ENCODE measurements at places on chromosomes 7 and 10.

DNA sequence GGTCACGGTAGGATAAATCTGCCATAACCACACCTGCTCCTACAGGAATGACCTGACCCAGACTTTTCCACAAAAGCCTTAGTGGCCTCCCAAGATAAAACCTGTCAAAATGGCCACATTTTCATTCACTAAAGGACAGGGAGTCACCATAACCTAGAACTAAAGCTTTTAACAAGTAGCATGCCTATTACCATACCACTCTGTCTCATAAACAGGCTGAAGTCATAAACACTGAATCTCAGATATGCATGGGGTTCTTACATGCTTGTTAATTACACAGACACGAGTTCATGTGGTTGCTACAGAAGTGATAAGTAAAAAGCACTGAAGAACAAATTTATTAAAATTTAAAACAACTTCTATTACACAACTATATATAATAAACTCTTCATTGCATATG, 56.0 kb downstream of the HIPK2 start:
- DNase-seq: no peak

DNA sequence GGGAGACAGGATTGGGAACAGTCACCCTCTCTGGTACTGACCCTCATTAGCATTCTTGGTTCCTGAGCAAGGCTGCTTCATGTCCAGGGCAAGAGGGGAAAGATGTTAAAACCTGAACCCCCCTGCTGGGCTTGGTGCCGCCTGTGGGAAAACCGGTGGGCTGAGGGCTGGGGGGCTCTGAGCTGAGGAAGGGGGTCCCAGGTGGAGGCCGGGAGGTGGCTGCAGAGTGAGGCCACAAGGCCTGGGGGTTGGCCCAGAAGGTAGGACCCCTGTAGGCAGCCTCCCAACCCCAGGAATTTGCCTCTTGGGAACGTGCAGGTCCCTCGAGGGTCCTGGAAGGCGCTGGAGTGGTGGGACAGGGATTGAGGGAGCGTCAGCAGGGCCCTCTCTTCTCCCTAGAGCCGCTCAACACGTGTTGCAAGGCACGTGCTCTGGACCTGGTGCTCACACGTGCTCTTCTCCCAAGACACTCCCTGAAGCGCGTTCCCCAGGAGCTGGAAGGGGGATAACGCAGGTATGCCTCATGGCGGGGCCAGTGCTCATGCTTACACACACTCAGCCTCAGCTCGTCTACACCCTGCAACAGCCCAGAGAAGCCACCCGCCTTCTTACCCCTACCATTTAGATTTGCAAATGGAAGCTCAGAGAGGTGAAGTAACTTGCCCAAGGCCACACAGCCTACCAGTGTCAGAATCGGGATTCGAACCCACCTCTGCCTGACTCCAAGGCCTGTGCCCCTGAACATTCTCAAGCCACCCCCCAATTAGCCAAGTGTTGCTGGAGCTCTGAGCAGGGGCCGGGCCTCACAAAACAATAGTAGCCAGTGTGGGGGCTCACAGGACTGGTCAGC, 64.4 kb downstream of the LHPP start:
- DNase-seq: no peak

GRCh38 chr10:122648599-122649428, 50.8 kb downstream of the C10orf120 start:
- DNase-seq: peak; percentile 70

GRCh38 chr7:46549892-46550639, 629.0 kb upstream of the IGFBP3 start:
- DNase-seq: no peak

- DNase-seq: no peak
Measured at GRCh38 chr7:711093-711921, 15.2 kb upstream of the DNAAF5 start.

DNA sequence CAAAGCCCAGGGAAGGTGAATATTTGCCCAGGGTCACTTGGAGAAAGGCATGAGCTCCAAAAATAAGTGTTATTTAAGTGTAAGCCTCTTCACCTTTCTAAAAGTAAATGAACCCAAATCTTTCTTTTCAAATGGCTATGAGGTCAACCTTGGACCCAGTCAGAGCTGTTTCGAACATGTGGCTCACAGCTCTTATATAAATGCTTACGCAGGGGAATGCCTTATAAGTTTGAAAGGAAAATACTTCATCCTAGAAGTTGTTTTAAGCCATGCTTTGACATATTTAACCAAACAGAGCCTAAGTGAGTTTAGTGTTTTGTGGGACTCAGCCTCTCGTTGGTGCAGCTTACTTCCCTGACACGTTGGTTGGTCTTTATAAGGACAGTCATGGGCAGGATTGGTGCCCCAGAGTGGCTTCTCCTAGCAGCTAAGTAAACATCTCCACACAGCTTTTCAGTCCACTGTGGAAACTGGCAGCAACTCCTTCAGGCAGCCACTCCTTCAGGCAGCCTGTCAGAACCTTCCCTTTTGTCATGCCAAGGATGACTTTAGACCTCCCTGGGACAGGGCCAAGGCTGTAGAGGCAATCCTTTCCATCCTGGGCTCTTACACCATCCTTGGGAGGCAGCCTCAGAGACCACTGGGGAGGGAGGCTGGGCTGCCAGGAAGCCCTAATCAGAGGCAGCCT, 43.6 kb downstream of the MINDY4 start:
- no peak for DNase-seq

DNA sequence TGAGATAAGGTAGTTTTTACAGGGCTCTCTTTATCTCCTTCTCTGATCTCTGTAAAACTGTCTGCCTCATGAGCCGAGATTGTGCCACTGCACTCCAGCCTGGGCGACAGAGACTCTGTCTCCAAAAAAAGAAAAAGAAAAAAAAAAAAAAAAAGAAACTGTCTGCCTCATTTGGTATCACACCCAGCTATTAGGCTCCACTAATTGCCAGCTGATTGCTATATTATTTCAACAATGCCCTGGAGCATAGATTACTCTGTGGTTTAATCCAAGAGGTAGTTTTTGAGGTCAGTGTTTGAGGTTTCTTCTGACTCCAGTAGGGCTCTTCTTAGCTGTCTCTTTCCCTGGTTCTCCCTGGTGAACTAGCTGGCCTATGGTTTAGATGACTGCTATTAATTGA, 268.1 kb upstream of the PLPP4 start:
- no peak for DNase-seq

Data from globus pallidus (tissue), 1 donor.